ENCODE measurements at places on chromosomes 5 and 9.
A peak's percentile ranks its signal among the peaks of the same experiment; 100 is the strongest.

DNA sequence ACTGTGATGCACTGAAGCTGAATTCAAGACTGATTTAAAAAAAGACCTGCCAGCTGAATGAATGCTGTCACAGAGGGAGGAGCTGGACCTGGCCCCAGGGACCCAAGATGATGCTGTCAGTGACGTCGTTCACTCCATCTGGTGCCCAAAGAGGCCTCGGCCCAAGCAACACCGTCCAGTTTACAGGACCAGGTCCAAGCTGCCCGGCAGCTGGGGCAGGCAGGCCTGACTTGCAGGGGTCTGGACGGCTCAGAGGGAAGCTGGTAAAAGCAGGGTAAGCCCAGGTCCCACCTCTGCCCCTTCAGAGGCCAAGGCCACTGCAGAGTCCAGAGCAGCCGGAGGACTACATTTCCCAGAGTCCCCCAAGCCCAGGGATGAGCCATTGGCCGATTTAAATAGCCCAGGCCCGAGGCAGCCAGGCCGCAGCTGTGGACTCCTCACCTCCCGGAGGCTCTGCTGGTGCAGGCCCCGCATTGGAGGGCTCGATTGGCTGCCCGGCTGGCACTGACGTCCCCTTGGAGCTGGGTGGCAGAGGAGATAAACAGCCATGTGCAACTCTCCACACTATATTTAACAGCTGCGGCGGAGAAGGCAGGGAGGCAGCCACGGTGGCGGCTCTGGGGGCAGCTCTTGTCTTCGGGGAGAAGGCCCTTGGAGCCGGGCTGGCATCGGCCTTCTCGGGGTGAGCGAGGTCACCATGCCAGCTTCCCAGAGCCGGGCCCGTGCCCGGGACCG, at the start of gene PLPP7:
TSS of gene PLPP7 (plus strand) at position 423 of the 735 bp plus-strand sequence. CDS start at position 698, 275 bp downstream.
- DNase-seq = peak; percentile 25

DNA sequence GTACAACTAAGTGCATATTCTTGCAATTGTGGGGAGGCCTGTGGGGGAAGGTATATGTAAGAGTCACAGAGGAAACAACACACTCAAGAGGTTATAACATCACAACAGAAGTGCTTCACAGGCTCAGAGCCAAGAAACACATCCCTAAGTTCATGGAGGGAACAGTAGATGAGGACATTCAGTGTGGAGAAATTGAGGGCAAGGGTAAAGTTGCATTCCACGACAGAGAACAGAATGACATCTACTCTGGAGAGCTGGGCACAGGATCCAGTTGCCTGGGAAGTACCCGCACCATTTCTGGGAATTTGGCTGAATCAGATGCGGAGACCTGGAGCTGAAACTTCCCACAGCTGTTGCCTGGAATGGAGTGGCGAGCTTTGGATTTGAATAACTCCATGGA, 197.2 kb downstream of the NXNL2 start:
- DNase-seq = peak; percentile 38

DNA sequence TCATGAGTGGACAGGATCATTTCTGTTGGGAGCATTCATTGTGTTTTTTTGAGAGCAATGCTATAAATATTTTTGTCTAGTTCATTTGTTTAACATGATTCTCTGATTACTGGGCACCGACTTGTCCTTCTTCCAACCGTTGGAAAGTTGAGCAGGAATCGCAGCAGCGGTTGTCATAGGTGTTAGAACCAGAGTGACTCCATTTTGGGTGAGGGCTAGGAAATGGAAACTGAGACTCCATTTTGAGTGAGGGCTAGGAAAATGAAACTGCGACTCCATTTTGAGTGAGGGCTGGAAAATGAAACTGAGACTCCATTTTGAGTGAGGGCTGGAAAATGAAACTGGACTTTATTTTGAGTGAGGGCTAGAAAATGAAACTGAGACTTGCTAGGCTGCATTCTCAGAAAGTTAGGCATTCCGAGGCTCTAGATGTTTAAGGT, 100.6 kb downstream of the ICE1 start:
- DNase-seq = no peak

DNA sequence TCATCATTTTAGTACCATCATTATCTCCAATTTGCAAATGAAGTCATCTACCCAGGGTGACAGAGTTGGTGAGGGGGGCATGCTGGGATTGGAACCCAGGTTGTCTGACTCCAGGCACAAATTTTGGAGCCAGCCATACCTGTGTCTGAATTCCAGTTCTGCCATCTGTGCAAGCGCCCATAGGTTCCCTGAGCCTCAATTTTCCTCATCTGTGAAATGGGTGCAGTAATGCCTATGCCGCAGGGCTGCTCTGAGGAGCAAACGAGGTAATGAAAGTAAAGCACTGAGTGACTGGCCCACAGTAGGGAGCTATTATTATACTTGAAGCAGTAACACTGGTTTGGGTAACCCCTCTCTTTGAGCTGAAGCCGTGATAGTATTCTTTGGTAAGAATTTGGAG, 49.6 kb downstream of the SH3PXD2B start:
- DNase-seq = no peak

GRCh38 chr5:133713751-133714150, 101.4 kb upstream of the FSTL4 start:
- no peak for DNase-seq

DNA sequence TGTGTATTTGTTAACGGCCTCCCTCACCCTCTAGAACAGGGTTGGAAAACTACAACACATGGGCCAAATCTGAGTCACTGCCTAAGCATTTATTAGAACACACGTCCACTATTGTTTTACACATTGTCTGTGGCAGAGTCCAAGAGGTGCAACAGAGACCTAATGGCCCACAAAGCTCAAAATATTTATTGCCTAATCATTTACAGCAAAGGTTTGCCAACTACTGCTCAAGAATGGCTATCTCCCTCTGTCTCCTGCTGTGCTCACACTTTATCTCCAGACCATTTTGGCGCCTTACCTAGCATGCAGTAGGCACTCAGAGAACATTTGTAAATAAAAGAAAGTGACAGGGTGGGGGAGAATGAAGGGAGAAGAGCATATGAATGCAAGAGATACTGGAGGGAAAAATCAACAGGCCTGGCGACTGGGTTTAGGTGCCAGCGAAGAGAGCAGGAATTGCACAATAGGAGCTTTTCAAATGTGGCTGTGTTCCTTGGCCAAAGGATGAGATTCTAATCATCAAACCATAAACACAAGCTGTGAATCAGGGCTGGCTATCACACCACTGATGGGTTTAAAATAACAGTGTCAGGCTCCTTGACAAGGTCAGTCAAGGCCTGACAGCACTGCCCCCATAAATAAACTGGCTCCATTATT, 80.3 kb downstream of the EPB41L4A start:
- peak; percentile 18 for DNase-seq

DNA sequence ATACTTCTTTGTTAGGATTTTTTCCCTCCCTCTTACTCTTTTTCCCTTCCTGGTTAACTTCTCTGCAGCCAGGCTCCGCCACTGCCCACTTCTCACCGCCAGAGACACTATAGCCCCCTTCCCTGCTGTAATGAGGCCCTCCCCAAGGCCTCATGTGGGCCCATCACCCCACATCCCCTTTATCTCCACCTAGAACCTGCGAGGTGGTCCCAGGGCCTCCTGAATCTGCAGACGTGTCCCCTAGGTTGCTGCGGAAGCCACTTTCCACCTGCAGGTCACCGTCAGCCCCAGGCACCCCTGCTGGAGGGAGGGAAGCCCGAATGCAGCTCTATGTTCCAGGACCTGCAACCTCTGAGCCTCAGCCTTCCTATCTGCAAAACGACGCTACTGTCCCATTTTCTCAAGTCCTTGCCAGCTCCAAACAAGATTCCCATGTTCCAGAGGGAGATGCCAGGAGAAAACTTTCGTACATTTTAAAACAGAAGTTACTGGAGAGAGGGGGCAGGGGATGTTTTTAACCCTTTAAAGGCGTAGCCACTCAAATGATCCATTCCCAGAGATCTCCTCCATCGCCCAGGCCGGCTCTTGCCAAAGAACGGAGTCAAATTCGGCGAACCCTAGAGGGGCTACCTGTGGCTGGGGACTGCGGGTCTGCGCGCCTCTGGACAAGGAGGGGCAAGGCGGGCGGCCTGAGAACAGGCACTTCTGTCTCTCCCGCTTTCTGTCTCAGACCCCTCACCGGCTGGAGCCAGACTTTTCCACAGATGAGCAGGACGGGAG, 929 bp downstream of the SH3PXD2B start:
- DNase-seq = peak; percentile 69

DNA sequence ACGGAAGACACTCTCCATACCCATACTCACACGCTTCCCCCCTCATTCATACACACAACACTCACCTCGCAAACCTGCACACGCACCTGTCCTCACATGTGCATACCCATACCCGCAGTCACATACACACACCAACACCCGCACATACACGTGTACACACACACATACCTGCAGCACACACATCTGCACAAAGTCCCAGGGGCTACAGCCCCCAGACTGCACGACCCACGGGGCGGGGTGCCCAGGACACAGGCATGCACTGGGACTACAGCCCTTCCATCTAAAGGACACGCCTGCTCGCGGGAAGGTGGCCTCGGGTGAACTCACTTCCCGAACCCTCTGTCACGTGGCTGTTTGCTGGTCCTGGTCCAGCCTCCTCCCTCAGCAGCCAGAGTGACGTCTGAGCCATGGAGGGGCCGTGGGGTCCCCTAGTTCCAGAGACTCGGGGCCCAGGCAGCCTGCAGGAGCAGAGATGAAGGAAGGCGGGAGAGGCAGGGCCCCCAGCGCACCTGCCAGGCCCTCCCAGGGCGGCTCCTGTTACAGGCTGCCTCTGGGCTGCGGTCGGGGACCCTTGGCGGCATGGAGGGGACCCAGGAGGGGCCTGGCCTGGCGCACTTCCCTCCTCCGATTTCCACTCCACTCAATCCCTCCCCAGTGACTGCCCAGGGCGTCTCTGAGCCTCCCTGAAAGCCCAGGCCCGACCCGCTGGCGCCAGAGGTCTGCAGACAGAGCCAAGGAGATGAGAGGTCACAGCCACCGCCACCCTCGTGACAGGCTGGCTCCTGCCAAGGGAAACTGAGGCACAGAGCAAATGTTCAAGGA, 8.1 kb downstream of the SLC12A7 start:
- no peak for DNase-seq

- no peak for DNase-seq
Measured at GRCh38 chr9:94140418-94140780, 56.1 kb downstream of the PTPDC1 start.

DNA sequence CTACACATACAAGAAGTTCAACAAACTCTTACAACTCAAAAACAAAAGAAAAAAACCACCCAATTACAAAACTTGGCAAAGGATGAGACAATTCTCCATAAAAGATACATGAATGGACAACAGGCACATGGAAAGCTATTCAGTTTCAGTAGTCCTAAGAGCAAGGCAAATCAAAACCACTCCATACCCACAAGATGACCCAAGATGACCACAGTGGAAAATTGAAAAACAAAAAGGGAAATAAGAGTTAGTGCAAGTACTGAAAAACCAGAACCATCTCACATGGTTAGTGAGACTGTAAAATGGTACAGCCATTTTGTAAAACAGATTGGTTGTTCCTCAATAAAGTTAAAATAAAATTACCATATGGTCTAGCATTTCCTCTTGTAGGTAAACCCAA, 287.1 kb upstream of the CDH9 start:
- no peak for DNase-seq

- DNase-seq = no peak
Measured at GRCh38 chr5:41967401-41967800, 42.3 kb downstream of the FBXO4 start.

GRCh38 chr5:173909199-173909598, 21.1 kb downstream of the CPEB4 start:
- DNase-seq = no peak

GRCh38 chr9:15469406-15469805, 41.4 kb downstream of the PSIP1 start:
- DNase-seq = no peak

DNA sequence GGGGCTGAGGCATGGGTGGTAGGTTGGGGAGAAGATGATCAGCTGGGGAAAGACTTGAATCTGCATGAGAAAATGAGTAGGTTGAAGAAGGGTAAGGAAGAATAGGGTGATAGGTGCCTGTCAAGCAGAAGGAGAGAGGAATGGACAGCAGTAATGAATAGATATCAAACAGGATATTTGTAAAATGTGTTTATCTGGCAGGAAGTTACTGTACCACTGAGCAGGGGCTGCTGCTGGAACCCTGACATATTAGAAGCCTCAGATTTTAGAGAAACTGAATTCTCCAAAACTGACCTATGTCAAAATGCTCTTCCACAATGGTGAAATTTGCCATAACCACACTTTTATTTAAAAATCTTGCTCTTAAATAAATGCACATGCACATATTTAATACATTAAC, 41.0 kb downstream of the CCDC192 start:
- no peak for DNase-seq

DNA sequence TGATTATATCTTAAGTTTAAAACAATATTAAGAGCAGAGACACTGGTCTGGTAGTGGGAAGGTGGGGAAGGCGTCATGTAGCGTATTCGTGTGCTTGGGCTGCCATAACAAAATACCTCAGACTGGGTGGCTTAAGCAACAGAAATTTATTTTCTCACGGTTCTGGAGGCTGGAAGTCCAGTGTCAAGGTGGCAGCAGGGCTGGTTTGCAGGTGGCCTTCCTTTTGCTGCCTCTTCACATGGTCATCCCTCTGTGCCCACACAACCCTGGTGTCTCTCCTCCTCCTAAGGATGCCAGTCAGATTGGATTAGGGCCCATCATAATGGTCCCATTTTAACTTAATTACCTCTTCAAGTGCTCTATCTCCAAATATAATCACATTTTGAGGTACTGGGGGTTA, 9.6 kb downstream of the IL31RA start:
- DNase-seq = no peak

DNA sequence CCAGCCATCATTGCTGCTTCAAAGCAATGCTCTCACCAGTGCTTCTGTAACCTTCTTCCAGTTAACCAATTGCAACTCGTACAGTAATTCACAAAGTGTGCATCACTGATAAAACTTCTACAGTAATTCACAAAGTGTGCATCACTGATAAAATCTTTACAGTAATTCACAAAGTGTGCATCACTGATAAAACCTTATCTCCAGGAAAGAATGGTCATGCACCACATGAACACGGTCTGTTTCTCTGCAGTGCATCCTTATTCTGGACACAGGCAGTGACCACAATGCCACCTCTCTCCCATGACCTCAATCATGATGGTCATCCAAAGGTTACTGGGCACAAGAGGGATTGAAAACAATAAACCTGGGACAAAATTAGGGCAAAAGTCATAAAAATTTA, 153.6 kb downstream of the TSSK1B start:
- peak; percentile 55 for DNase-seq

DNA sequence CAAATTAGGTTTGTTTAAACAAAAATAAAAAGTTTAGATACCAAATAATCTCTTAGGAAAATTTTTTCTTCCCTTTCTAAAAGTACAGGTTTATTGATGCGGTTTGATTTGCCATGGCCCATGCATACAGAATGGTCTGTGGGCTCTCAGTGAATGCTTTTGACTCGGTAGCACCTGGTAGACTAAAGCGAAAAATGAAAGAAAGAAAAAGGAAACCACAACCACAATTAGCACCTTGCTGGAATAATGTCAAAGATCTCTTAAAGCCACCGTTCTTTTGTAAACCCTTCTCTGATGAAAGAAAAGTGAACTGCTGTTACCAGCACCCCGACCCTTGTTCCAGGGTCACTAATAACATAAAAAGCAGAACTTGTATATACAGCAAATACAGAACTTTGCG, 157.9 kb downstream of the NFIB start:
- DNase-seq = no peak

GRCh38 chr5:151451626-151452520, 4.5 kb downstream of the SLC36A1 start:
- peak; percentile 19 for DNase-seq

- DNase-seq = no peak
Measured at GRCh38 chr5:21574438-21574837, 1278.7 kb downstream of the CDH12 start.

Data from amniotic epithelial cell (primary cell).